IMR-90 (cell line): ENCODE measurements at places on chromosomes 2 and 18.
A peak's percentile ranks its signal among the peaks of the same experiment; 100 is the strongest.

GRCh38 chr2:105129722-105130232 lies 91.9 kb downstream of the MRPS9 start:
- no peak for DNase-seq

GRCh38 chr2:102772659-102773058 lies 10.8 kb downstream of the TMEM182 start:
- no peak for DNase-seq

DNA sequence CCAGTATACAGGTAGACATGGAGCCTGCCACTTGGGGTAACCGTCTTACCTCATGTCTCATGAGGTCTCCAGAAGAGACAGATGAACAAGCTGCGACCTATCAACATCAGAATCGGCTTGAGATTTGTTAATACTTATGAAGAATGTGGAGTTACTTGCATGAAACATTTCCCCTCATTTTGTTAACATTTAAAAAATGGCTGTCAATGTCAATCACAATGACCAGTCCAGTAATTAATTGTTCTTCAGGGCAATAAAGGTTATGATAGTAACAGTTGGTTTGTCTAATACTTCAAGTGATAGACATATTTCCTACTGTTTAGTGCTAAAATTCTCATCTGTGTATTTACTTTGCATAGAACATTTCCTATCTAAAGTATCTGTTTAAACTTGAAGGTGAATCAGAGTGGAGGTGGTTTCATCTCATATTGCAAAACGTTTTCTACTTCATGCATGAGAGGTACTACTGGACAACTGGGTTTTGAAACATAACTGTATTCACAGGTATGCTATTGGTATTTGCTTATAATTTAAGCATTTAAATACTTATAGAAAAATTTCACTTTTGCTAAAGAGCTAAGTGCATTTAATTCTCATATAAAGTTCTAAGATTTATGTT lies 15.1 kb downstream of the SERTAD2 start:
- no peak for DNase-seq

GRCh38 chr18:45374878-45375630 lies 240.2 kb upstream of the SLC14A2 start:
- DNase-seq, result no peak

GRCh38 chr2:138537170-138537915 lies 35.8 kb downstream of the SPOPL start:
- no peak for DNase-seq

- no peak for DNase-seq
Measured at GRCh38 chr2:202267495-202267894, 1.9 kb downstream of the NOP58 start.

DNA sequence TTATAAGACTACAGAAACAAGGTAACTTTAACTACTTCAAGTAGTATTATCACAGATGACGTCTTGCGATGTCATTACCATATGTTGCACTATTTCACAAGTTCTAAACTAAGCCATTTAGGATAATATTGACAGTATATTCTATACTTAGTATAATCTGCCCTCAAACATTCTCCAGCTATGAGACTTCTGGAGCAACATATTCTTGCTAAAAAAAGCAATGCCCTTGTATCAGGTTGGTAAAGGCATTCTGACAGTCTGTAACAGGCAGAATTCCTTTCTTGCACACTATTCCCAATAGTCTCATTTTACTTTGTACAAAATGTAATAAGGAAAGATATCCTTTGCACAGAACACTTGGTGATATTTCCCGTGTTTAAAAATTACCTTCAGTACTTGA lies 694.8 kb upstream of the PKDCC start:
- DNase-seq, result no peak

DNA sequence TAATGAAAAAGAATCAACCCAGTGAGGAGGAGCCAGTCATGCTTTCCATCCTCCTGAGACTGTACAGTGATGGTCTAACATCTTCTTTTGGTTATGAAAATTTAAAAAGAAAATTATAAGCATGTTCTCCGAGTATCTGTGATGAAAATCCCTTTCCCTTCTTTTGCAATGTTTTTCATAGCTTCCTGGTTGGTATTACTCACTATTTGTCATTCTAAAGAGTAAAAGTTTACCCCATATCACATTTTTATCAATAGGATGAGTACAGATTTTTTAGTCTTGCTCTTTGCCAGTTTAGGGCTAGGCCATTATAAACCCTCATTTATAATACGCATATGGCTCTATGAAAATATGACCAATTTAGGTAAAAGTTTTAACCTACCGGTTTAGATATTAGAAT lies 564.1 kb downstream of the SUCLG1 start:
- DNase-seq, result no peak

- no peak for DNase-seq
Measured at GRCh38 chr18:68340606-68341005, 374.3 kb downstream of the TMX3 start.

DNA sequence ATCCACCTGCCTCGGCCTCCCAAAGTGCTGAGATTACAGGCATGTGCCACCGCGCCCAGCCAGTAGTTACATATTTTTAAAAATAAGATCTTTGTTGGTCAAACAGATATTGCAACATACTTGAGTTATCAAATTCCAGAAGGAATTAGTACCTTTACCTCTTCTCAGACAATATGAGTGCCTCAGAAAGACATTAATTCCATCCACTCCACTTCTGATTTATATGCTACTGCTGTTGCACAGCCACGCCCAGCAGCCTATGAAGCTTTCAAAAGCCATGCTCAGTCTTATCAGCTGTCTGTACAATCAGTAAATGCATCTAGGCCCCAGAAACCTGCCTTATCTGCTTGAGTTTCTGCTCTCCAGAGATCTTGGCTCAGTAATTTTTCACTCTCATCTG lies 47.8 kb downstream of the MEX3C start:
- DNase-seq, result no peak

DNA sequence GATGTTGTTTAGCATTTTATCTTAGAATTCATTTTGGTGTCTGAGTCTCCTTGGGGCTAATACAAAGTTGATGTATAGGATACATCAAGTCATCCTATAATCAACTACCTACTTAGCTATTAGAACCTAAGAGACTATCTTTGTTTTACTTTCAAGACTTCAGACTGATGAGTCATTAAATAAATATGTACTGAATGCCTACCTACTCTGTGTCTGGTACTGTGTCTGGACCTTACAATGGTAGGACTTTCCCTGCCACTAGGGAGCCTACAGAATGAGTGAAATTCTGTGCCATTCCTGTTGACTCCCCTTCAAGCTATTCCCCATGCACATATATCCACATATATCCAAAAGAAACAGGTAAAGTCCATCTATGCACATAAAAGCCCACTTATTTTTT lies 114.5 kb downstream of the ERBB4 start:
- DNase-seq, result no peak

DNA sequence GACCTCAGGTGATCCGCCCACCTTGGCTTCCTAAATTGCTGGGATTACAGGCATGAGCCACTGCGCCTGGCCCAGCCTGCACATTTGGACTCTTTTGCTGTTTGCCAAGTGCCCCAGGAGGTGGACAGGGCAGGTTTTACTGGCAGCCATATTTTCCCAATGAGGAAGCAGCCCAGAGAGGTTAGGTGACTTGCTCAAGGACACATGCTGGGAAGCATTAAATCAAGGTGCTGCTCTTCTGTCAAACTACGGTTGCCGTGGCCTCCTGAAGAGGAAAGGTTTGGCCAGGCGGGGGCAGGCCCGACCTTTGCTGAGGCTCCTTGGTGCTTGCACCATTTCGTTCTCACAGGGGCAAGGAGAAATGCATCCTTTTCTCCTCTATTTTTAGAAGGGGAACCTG lies 44.0 kb downstream of the DNMT3A start:
- no peak for DNase-seq

DNA sequence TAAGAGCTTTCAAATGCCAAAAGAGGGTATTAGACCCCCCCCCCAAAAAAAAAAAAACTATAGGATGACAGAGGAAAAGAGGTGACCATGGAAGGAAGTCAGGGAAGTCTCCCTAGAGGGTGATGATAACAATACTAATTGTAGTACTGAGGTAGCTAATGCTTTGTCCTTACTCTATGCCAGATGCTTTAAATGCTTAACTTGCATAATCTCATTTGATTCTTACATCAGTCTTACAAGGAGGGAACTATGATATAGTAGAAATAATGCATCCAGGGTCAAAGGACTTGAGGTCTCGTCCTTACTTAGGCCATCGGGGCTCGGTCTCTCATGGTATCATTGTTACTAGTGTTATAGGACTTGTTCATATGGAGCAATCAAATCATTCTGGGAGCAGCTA lies 9.1 kb downstream of the IDH1 start:
- no peak for DNase-seq

GRCh38 chr2:215793747-215794595 lies 219.4 kb downstream of the MREG start:
- peak; percentile 98 for DNase-seq

GRCh38 chr18:63025251-63026090 lies 294.1 kb downstream of the BCL2 start:
- no peak for DNase-seq

DNA sequence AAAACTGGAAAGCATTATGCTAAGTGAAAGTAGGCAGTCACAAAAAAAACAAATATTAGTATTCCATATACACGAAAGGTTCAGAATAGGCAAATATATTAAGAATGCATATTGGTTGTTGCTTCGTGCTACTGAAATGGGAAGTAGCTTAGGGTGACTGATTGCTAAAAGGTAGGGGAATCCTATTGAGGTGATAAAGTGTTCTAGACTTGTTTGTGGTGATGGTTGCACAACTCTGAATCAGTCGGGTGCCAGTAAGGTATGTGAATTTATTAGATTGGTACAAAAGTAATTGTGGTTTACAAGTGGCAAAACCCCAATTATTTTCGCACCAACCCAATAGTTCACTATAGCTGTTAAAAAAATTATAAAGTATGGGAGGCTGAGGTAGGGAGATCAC lies 20.7 kb downstream of the USP34 start:
- DNase-seq, result no peak

GRCh38 chr2:169091256-169091655 lies 21.9 kb downstream of the DHRS9 start:
- DNase-seq, result no peak

DNA sequence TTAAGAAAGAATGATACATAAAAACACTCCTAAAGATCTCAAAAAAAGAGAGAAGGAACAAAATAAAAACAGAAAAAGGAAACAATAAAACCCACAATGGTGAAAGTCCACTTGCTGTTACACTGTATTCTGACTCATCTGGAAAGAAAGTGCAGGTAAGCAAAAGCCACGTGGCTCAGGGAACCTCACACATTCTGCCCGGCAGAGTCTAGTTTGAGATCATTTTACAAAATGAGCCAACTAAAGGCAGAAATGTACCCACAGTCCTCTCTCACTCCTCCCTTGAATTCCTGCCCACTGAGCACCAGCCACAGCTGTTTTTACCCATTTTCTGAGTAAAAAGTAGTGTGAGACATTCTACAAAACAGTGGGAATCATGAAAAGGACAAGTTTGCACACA lies 10.0 kb downstream of the KCNH7 start:
- no peak for DNase-seq

DNA sequence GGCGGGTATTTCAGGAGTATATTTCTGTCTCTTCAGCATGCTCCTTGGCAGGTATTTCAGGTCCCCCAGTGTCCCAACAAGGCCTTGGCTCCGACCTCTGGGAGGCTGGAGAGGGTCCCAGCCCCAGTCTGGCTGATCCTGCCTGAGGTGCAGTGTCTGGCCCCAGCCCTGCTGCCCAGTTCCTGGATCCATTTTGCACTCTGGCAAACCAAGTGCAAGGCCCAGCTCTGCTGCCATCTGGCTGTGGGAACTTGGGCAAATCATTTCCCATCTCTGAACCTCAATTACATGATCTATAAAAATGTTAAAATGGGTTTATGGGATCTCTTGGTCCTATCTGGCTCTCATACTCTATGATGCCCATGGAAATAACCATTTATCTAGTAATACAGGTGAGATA lies 63.6 kb downstream of the ZBTB7C start:
- peak; percentile 4 for DNase-seq

GRCh38 chr2:133816037-133816436 lies 247.8 kb upstream of the NCKAP5 start:
- no peak for DNase-seq

- DNase-seq, result no peak
Measured at GRCh38 chr2:170567429-170567828, 147.7 kb upstream of the SP5 start.

DNA sequence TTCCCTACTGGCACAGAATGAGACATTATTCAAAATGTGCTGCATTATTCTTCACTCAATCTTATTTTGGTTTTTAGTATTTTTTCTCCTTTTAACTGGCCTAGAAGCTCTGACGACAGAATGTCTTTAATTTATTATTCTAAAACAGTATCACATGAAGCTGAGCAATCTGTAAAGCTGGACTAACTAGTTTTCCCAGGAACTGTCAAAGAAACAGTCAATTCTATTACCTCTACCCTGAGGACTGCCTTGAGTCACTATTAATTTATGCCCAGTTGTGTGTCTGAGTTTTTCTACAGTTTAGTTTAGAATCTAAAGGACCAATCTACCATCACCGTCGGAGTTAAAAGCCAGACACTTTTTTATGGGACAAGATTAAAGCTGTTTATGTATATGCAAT lies 31.6 kb downstream of the MBD2 start:
- no peak for DNase-seq

- DNase-seq, result peak; percentile 11
Measured at GRCh38 chr18:79684787-79685186, 5.2 kb downstream of the CTDP1 start.
